ENCODE measurements at places on chromosomes 2 and 18. TPM values are rescaled to one million over a fixed set of nuclear protein-coding genes. Genes with fewer than 3 reads are reported as not detected.

DNA sequence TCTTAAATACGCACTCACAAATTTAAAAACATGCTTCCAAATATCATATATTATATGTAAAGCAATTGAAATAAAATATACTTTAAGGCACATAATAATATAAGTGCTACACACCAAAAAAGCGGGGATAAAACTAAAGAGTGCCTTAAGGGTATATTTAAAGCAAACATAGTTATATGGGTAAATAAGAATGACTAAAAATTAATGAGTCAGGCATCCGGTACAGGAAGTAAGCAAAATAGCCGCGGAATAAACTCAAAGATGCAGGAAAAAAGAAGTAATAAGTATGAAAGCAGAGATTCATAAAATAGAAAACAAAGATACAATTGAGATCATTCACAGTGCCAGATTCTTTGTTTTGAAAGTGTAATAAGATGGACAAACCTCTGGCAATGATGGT, 503.5 kb upstream of the SOX11 start:
- DNase-seq: no peak

DNA sequence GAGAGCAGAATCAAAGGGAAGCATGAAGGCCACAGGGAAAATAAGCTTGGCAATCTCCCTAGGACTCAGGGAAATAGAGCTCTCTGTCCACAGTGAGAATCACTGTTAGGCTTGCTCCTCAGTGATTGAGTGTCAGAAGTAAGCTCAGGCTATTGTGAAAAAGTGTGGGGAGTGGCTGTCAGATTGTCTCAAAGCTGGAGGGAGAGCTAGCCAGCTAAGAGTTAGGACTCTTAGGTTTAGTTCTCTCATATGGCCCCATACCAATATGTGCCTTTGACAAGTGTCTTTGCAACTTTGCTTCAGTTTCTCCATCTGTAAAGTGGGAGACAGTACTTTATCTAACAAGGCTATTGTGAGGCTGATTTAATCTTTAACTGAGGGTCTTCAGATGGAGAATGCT, 17.2 kb downstream of the EIF4E2 start:
- DNase-seq: no peak

DNA sequence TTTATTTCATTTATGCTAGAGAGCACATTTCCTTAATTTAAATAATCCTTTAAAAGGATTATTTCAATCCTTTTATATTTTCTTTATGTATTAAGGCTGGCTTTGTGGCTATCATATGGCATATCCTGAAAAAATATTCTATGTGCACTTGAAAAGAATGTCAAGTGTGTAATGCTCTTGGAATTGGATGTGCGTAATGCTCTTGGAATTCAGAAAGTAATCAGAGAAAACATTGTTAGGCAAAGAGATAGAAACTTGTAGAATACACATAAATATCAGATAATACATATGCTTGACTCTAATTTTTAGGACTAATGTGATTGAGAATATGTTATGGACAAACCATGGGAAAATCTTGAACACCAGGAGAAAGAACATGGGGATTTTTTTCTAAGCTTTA, 197.5 kb upstream of the COL3A1 start:
- DNase-seq: no peak

DNA sequence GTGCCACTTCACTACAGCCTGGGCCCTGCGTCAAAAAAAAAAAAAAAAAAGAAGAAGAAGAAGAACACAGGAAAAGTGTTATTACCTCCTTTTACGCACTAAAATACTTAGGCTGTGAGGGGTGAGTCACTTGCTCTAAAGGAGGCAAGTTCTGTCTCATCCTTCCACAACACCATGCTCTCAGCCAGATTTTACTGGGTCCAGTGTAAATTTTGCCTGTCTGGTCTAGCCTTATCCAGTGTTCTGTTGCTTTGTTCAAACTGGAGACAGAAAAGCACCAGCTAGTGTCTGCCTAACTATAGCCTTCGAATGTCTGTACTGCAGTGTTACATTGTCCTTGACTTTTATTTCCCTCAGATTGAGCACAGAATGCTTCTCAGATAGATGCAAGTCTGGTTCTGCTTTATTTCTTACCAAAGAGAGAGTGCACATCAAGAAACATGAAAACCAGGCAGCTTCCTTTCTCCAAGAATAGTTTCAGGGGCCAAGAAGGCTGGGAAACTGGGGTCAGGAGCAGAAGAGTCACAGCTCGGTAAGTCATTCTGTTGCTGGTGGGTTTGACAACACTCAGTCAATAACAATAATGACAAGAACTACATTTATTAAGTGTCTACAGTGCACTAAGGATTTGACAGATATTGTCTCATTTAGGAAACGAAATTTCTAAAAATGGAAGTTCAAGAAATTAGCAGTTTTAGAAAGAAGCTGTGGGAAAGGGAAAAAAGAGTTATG, 3.1 kb upstream of the MSGN1 start:
- no peak for DNase-seq

DNA sequence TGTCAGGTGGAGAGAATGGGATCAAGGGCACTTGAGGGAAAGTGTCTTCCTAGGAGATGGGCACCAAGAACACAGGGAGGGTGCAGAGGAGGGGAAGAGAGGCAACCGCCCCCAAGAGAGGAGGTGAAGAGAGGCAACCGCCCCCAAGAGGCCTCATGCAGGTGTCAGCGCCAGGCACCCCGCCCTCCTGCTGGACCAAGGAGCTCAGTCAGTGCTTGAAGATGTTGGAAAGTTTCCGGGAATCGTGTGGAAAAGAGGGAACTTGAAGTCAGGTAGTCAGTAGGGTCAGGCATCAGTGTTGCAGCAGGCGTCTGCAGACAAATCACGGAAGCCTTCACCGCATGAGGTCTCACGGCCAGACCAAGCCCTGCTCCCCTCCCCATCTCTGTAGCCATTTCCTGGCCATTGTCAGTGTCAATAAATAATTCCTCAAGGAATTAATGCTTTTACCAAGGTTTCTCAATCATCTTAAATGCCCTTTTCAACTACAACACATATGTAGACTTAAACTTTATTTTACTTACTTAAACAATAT, 353.1 kb downstream of the EIPR1 start:
- no peak for DNase-seq

- no peak for DNase-seq
Measured at GRCh38 chr18:62345909-62346308, 20.8 kb downstream of the TNFRSF11A start.

The FAM98A gene
- 122 TPM for total RNA-seq

The TBC1D8 gene
- total RNA-seq: 52.3 TPM

The PLB1 gene
- total RNA-seq: 1.6 TPM

The HES6 gene
- total RNA-seq: 7.2 TPM

The OTOS gene
- total RNA-seq: not detected

The GREB1 gene
- total RNA-seq: 0.64 TPM

Measured in glomerular endothelial cell (primary cell).